ENCODE measurements at places on chromosomes 11 and 22.
A peak's percentile ranks its signal among the peaks of the same experiment; 100 is the strongest.

- no peak for DNase-seq
Observed at GRCh38 chr11:56911312-56911711, 77.4 kb upstream of the OR5AK2 start.

DNA sequence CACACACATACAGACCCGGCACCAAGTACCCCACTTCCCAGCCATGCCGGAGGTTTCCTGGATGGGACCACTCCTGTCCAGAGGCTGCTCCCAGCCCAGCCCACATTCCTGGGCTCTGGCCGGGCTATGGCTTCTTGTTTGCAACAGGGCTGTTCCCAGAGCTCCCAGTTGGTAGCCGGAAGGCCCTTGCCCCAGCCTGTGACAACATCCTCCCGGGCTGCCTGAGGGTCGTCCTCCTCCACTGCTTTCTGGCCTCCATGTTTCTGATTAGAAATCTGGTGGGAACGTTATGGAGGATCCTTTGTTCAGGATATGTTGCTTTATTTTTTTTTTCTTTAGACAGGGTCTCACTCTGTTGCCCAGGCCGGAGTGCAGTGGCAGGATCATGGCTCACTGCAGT, 952 bp upstream of the CYP2D6 start:
- no peak for DNase-seq

- DNase-seq = no peak
Observed at GRCh38 chr11:95289378-95290101, 58.5 kb upstream of the SESN3 start.

DNA sequence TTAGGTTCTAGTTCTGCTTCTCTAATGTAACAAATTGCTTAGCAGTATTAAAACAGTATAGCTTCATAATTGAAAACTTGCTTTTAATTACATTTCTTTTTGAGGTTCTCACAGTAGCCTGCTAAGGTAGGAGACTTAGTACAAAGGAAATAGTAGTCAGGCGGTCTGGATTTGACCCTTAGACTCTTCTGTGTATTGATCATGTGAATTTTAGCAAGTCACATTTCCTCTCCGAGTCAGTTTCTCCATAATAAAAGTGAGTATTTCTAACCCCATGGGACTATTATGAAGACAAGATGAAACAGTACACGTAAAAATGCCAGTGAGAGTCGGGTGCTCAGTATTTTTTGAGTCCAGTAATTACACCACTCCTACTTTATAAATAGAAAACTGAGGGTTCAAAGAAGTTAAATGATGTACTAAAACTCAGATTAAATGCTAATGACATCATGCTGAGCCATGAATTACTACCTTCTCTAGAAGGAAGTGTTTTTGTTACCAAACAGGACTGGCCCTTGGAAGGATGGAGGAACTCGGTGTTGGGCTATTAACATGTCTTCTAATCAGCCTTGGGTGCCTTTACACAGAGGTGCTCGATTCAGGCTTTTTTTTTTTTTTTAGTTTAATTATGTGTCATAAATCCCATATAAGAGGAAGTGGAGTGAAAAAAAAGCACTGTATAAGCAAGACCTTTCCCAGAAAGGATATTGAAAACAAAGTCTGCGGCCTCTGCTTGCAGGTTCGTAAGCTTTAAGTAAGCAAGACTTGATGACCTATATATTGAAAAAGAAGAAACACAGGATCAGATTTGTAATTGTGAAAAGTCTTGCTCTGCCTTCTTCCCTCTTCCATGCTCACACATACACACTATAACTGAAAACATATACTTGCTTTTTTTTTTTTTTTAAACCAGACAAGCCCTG, 109.0 kb downstream of the EMSY start:
- no peak for DNase-seq

DNA sequence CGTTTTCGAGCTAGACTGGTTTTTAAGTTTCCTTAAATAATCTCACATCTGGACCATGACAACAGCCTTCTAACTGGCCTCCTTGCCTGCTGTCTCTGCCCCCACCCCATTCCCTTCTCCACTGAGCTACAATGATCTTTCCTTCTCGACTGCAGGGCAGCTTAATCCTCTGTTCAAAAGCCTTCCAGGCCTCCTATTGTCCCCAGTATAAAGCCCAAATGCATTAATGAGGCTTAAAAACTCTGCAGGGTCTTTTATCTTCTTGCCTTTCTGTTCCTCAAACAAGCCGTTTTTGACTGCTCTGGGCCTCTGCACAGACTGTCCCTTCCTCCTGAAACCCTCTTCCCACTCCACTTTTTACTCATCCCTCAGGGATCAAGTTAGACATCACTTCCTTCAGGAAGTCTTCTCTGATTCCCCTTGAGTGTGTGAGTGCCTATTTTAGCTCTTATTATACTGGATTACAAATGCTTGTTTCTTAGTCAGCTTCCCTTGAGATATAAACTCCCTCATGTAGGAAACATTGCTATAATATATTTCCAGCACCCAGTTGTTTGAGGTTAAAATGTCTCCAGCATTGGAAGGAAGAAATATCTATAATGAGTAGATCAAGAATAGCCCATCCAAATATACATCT, 23.6 kb upstream of the PAMR1 start:
- DNase-seq = no peak

- no peak for DNase-seq
Observed at GRCh38 chr11:11039208-11039965, 181.5 kb upstream of the ZBED5 start.

GRCh38 chr22:30425616-30426387, at the start of gene MTFP1:
Gene MTFP1, plus strand, starts transcription at chr22:30425768. Its CDS starts 112 bp downstream, at chr22:30425880.
- DNase-seq = peak; percentile 46

DNA sequence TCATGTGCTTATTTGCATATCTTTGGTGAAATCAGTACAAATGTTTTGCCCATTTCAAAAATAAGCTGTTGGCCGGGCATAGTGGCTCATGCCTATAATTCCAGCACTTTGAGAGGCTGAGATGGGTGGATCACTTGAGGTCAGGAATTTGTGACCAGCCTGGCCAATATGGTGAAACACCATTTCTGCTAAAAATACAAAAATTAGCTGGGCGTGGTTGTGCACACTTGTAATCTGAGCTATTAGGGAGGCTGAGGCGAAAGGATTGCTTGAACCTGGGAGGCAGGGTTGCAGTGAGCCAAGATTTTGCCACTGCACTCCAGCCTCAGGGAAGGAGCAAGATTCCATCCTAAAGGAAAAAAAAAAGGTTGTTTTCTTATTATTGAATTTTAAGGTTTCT, 136.0 kb downstream of the SWAP70 start:
- DNase-seq = no peak

GRCh38 chr22:43624144-43624998, 187.7 kb downstream of the EFCAB6 start:
- no peak for DNase-seq

DNA sequence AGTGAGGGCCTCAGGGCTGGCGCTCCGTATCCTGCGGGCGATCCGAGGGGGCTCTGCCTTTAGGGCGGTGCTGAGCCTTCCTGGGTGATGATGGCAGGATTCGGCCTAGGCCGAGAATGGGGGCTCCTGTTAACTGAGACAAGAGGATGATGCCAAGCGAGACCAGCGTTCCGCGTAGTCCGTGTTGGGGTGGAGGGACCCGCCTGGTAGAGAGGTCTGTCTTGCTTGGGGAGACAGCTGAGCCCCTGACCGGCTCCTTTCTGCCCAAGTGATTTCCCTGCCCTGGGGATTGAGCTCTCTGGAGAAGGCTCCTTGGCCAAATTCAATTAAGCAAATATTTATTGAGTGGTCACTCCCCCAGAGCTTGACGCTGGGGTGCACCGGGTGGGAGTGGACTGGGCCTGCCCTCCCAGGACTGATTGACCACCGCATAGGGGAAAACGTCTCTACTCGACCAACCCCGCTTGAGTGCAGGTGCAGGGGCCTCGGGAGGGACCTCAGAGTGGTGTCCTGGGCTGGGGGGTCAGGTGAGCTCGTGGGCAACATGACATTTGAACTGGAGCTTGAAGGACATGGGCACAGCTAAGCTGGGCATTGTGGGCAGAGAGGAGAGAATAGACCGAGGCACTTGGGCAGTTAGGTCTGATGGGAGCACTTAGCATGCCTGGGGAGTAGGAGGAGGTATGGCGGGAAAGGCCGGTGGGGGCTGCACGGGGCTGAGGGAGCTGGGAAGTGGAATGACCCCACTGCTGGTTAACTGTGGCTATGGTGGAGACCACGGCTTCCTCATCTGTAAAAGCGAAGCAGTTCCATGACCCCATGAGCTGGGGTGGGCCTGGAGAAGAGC, 1.1 kb downstream of the GNAZ start:
- no peak for DNase-seq

- DNase-seq = no peak
Observed at GRCh38 chr11:92623055-92623454, 346.4 kb upstream of the MTNR1B start.

DNA sequence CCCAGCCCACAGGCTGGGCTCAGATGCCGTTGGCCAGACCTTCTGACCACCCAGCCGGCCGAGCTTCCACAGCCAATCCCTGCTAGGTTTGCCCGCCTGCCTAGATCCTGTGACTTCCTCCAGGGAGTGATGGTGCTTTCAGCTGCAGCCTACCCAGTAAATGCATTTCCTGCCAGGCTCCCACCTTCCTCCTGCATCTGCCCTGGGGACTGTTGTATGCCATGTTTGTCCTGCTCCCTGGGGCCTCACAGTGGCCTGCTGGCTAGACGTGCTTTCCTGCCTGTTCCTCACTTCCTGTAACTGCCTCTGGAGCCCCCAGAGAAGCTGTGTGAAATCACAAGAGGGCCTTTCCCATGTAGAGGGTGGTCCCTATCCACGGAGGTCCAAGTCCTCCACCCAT, 86.2 kb downstream of the GALNT18 start:
- no peak for DNase-seq

GRCh38 chr11:27129686-27130085, 89.1 kb downstream of the BBOX1 start:
- DNase-seq = no peak

GRCh38 chr22:26707090-26707489, 49.7 kb downstream of the MIAT start:
- DNase-seq = no peak

DNA sequence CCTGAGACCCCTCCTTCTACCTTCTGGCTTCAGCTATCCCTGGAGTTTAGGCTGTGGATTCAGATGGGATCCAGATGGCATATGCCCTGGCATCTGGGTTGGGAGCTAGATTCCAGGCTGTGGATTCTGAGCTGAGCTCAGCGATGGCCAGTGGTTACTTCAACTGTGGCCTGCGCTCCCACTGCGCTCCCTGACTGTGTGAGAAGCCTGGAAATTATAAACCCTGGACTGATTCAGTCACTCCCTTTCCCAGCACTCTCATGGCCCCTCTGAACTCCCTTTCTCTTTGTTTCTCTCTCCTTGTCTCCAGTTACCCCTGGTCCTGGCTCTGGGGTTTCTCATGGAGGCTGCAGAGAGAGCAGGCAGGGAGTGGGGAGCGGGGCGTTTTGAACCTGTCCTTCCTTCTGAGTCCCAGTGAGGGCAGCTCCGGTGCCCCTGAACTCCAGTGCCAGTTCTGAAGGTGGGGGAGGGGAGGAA, 4.8 kb downstream of the ARHGEF17 start:
- no peak for DNase-seq

- DNase-seq = no peak
Observed at GRCh38 chr22:30575859-30576258, 1.4 kb upstream of the GAL3ST1 start.

DNA sequence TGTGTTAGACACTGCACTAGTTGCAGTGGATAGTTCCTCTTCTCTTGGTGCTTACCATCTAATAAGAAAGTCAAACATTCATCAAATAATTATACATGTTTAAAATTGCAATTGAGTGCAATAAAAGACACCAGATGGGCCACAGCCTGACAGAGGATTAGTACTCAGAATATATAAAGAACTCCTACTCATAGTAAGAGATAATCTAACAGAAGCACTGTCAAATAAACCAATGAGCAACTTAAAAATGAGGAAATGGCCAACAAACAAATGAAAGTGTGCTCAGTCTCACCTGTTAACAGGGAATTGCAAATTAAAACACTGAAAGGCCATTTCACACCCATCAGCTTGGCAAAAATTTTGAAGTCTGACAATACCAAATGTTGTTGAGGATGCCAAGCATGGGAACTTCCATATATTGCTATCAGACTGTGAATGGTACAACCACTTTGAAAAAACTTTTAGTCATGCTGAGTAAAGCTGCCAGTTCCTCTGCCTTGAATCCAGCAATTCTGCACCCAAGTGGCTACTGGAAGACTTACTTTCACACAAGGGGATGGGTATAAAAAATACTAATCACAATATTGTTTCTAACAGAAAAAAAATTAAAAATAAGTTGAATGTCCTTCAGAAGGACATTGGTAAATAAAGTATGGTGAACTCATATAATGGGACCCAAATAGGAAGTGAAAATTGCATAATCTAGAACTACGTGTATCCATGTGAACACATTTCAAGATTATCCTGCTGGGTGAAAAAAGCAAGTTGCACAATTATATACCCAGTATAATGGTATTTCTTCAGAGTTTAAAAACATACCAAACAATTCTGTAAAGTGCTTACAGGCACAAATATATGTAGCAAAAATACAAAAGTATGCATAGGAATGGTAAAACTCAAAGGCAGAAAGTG, 41.4 kb upstream of the CREB3L1 start:
- DNase-seq = no peak

GRCh38 chr11:72787216-72788104, 6.4 kb downstream of the STARD10 start:
- no peak for DNase-seq

GRCh38 chr11:111936040-111936540, 1.1 kb upstream of the DIXDC1 start:
- no peak for DNase-seq

- no peak for DNase-seq
Observed at GRCh38 chr11:18449251-18449650, 6.4 kb upstream of the LDHAL6A start.

GRCh38 chr11:33868647-33869461, 23.0 kb downstream of the LMO2 start:
- no peak for DNase-seq

- DNase-seq = no peak
Observed at GRCh38 chr11:67317888-67318555, 14.7 kb downstream of the SSH3 start.

DNA sequence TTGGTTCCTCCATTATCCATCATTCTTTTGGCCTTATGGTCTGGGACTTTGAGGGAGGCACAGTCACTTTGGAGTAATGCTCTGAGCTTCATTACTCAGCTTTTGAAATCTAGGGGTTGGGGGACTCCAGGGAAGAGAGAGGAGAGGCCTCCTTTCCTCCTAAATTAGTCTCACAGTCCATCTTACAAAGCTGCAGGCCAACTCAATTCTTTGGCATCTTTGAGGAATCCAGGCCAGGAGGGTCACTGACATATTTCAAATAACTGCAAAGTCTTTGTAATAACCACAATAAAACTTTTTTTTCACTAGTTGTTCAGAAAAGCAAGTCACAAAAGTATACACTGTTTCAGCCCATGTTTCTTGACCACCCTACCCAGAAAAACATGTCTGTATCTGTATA, 73.3 kb upstream of the FAR1 start:
- no peak for DNase-seq
